ENCODE measurements at places on chromosomes 6 and 20.

DNA sequence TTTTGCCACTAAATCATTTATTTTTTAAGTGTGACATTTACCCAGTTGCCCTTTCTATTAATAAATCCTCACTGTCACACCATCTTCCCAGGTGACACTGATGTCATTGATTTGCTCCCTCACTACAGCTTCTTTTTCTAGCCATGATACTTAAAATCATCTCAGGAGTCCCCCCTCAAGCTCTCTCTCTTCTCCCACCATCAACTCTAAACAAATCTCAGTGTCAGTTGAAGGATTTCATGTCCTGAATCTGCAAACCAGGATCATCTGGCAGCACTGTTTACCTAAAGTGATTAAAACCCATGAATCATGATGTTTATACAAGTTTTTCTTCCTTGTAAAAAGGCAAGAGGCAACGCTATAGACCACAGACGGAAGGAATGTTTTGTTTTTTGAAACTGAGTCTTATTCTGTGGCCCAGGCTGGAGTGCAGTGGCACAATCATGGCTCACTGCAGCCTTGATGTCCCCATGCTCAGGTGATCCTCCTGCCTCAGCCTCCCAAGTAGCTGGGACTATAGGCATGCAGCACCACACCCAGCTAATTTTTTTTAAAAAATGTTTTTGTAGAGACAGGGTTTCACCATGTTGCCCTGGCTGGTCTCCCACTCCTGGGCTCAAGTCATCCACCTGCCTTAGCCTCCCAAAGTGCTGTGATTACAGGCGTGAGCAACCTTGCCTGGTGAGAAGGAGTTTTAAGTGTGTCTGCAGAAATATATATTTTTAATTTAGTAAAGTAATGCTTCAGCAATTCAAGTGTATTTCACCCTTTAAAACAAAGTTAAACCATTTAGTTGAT is 30.1 kb upstream of the SH3BGRL2 start:
- DNase-seq: no peak

- peak; percentile 88 for DNase-seq
Observed at GRCh38 chr6:158488065-158488464, 71.8 kb upstream of the TMEM181 start.

GRCh38 chr6:35370124-35370741 is 27.9 kb downstream of the PPARD start:
- DNase-seq: peak; percentile 96

- no peak for DNase-seq
Observed at GRCh38 chr6:111979633-111980032, 74.3 kb upstream of the CCN6 start.

GRCh38 chr6:27866357-27867050 is 45.7 kb downstream of the OR2B2 start:
- DNase-seq: peak; percentile 47

DNA sequence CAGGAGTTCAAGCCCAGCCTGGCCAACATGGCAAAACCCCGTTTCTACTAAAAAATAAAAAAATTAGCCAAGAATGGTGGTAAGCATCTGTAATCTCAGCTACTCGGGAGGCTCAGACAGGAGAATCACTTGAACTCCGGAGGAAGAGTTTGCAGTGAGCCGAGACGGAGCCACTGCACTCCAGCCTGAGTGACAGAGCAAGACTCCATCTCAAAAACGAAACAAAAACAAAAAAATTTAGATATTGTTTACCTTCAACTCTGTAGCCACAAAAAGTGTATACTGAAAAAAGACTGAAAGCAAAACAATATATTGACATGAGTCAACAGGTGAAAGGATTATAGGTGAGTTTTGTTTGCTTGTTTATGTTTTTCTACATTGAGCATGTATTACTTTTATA is 30.6 kb upstream of the TAB2 start:
- no peak for DNase-seq

GRCh38 chr6:105220186-105220585 is 40.4 kb upstream of the POPDC3 start:
- DNase-seq: no peak

GRCh38 chr6:90485635-90486277 is 101.1 kb downstream of the MAP3K7 start:
- no peak for DNase-seq

DNA sequence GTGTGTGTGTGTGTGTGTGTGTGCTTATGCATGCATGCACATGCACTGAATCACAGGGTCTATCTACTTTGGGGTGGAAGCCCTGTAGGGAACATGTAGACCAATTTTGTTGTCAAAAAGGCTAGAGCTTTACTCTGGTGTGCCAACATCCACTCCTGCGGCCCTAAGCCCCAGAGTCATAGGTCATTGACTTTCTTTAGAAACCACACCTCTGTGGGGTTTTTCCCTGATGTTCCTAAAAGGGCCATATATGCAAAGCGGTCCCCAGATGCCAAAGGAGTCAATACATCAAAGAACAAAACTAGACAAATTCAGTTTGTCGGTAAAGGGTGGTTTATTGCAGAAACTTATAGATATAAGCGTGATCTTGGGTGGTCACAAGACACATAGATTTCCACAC is 29.8 kb upstream of the SLC2A12 start:
- DNase-seq: no peak

DNA sequence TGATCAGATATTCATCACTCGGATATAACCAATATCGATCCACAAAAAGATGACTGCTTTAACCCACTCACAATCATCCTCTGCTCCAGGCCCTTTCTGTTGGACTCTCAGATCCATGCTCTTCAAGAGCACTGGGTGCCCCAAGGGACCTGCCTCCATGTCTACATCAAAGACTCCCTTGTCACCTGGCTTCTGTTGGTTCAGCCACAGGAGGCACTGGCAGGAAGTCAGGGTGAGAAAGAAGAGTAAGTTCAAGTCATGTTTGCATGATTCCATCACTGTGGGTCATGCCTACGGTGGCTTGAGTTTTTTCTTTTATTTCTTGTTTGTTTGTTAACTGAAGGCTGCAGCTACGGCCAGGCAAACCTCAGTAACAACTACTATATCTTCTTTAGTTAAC is 243.3 kb downstream of the ADGRG6 start:
- no peak for DNase-seq

DNA sequence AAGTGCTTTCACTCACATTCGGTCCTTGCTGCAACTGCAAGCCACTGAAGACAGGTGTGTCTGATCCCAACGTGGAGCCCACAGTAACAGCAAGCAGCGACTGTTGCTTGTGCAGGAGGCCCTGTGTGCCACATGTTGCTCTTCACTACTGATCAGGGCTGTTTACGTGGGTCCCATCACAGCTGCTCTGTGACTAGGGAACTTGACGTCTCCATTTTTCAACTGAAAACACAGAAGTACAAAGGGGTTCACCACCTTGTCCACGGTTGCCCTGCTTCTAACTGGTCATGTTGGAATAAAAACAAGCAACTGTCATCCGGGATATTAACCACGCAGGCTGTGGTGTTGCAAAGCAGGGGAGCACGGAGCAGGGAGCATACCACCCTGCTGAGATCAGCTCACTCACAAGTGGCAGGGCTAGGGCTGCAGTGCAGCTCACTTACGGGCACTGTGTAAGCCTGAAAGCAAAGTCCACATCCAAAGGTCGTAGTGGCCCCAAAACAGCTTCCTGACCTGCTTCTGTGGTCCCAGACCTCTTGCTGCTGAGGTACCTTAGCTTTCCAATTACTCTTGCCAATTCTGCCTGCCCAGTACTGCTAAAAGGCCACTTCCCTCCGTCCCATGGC is 105.8 kb upstream of the DUSP22 start:
- DNase-seq: no peak

DNA sequence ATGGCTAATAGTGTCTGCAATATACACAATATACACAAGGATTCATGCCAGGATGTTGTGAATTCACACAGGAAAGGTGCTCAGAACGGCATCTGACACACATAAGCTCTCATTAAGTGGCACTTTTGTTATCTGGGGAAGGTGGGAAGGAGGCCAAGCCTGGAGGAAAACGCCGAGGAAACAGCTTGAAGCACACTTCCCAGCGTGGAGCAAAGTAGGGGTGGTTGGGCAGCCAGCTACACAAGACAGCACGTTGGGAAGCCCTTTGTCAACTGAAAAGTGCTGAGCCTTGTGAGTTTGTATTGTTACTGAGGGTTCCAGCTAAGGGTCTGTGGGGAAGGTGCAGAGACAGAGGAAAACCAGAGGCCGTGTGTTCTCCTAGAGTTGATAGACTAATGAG is 181.0 kb downstream of the ZMYND8 start:
- DNase-seq: no peak

DNA sequence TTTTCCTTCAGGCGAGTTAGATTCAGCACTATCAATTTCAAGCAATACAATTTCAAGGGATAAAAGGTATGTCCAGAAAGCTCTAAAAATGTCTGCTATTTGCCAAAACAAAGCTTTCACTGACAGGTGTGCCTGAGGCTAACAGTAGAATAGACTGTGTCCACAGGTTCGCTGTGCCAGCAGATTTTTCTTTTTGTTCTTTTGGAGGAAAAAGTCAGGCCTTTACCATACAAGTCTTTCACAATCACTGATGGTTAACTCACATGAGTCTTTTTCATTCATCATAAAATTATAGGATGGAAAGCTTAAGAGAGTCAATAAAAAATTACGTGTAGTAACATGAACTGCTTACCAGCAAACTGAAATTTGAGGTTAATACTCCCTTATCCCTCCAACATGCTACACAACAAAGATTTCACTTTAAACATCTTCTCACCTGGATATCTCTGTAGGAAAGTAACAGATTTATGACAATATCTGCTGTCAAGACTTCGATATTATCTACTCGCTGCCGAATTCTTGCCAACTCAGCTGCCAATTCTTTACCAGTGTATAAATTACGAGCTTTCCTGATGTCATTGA is 95.4 kb downstream of the MAP3K5 start:
- DNase-seq: no peak

- no peak for DNase-seq
Observed at GRCh38 chr20:4670469-4670868, 51.2 kb upstream of the PRND start.

DNA sequence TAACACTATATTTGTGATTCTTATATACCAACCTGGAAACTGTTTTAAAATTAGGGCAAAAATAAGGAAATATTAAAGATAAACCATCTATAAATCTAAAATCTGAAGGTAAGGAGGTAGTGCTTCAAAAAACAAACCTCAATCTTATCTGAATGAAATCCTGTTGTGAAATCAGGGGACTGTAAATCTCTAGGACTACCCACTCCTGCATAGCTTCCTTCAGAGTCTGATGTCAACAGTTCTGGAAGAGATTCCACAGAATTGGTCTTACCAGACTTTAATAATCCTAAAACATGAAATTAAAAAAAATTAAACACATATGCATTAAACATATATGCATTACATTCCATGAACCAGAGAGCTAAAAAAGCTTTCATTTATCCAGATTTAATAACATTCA is 51.4 kb downstream of the IBTK start:
- DNase-seq: no peak

DNA sequence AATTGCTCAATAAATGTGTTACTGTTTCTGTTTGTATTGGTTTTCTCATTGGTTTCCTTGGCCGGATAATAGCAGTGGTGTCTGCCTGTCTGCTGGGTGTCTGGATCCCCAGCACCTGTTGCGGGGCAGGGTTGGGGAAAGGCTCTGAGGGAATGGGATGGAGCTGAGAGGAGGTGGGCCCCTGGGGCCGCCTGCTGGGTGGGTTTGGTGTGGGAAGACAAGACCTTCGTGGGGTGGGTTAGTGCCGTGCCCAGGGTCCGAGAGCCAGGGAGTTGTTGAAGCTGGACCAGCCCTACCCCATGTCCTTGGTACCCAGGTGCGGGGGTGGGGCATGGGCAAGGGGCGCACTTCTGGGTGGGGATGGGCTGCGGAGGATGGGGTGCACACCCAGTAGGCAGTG is 4.0 kb downstream of the SS18L1 start:
- no peak for DNase-seq

GRCh38 chr6:56814802-56815201 is 140.1 kb upstream of the BEND6 start:
- DNase-seq: no peak

DNA sequence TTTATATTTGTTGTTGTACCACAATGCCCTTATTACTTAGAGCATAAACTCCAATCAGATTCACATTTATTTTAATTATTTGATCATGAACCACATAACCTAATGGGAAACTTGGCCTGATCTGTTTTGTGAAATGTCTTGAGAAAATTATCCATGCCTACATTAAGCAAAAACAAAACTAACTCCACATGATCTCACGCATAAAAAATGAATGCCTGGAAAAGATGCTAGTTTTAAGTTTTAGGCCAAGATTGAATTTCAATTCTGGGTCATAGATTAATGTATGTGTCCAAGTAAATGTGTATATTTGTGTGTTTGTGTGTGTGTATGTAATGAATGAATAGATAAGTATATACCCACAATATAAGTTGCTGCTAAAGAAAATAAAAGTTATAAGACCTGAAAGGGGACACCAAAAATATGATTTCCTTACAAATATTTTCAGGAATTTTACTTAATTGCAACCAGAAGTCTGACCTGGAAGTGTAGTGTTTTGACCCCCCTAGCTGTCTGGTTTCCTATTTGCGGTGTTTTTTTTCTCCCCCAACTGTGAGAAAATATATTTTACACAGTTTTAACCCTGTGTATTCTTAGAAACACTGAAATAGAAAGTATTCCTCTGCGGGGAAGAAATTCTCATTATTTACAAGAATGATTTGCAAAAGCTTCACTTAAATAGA is 97.2 kb downstream of the JAG1 start:
- DNase-seq: no peak

DNA sequence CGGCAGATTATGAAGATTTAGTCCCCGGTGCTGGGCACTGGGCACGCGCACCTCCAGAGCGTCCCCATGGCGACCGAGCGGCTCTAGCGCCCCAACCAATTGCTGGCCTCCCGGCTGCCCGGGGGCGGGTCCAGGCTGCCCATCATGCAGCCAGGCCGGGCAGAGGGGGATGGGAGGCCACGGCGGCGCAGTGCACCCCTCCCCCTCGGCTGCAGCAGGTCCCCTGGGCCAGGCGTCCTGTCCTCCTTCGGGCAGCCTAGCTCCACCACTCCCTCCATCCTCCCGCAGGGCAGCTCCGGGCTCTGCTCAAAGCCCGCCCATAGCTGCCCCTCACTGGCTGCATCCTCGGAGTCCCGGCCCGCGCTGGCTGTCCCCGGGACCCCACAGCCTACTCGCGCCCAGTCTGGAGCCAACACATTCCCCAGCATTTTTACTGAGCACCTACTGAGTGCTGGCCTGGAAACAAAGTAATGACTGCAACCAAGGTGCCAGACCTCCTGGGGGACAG is 99.4 kb downstream of the ASXL1 start:
- DNase-seq: no peak

GRCh38 chr6:19209202-19209601 is 628.0 kb upstream of the ID4 start:
- DNase-seq: no peak

Data from HS-27A (cell line).